Stimulated activated CD8-positive, alpha-beta memory T cell treated with anti-CD3 and anti-CD28 coated beads, Interleukin-4, amount 100 ng/mL, for 1 hour (primary cell): ENCODE measurements at places on chromosomes 4 and X.

DNA sequence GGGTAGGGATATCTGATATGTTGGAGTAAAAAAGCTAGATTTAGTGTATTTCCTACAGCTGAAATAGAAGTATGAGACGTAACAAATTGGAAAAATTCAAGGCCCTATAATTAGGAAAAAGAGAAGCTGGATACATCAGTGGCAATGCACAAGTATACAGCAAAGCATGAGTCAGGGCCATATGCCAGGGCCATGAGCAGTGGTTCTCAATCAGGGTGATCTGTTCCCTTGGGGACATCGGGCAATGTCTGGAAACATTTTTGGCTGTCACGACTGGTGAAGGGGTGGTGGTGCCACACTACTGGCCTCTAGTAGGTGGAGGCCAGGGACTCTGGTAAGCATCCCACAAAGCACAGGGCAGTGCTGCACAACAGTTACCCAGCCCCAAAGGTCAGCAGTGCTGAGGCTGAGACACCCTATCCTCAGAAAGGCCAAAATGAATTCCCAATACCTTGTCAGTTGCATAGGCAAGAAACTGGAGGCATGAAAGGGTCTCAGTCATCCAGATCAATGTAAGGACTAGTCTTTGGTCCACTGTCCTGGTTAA is 36.8 kb upstream of the NAP1L5 start:
- no peak for DNase-seq

DNA sequence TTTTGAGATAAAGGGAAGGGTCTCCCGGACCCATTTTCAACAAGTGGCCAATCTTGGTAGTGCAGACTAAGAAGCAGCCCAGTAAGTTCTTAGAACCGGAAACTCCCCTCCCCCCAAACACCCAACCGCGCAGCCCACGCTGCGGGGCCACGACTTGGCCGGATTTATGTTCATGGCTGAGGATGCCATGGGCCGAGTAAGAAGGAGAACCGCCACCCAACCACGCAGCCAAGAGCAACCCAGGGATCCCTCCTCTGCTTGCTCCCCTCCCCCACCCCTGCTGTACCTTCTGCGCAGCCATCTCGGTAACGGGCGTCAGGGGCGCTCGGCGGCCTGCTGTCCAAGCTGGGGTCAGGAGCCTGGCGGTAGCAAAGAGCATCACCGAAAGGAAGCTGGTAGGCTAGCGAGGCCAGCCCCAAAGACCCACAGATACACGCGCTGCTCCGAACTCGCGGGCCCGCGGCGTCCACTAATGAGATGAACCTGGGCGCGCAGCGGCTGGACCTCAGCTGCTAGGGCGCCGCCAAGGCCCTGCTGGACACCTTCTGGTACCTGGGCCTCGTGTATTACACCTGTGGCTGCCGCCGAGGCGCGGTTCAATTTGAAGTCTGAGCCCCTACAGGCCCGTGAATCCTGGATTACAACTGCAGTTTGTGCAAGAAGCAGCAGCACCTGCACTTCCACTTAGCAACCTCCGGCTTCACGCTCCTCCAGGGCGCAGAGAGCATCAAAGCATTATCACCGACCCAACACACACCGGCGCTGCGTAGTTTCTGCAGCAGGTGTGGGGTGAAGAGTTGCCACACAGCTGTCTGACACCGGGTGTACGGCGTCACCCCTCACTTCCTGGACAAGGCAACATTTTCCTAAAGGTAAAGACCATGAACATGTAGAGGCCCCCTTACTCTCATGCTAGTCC is 63.4 kb downstream of the NUDT10 start:
- peak; percentile 26 for DNase-seq

DNA sequence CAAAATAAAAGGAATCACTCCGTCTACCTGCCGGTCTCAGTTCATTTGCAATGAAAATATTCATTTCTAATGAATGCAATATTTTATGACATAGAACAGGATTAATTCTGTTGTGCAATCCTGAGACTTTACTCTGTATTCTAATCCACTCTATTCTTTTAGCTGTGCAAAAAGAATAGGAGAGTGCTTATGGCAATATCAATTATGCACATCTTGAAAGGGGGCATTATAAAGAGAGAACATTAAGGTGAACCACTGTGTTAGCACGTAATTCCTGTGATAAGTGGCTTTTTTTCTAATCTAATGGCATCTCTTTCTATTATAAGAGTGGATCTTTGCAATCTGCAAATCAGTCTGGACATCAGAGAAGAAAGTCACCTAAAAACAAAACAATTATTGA is 99.5 kb downstream of the KCNIP4 start:
- no peak for DNase-seq

- DNase-seq, result no peak
Observed at GRCh38 chr4:22625311-22625710, 67.4 kb upstream of the GBA3 start.

GRCh38 chr4:6119507-6120020 is 80.8 kb downstream of the JAKMIP1 start:
- no peak for DNase-seq

- no peak for DNase-seq
Observed at GRCh38 chr4:7194251-7195140, 2.2 kb downstream of the SORCS2 start.

GRCh38 chrX:43741843-43742573 is 85.9 kb downstream of the MAOA start:
- no peak for DNase-seq

- DNase-seq, result no peak
Observed at GRCh38 chrX:17792826-17793225, 55.5 kb downstream of the SCML1 start.

- no peak for DNase-seq
Observed at GRCh38 chrX:17638731-17639130, 98.6 kb upstream of the SCML1 start.

- DNase-seq, result no peak
Observed at GRCh38 chr4:6750286-6751221, 32.0 kb upstream of the KIAA0232 start.

DNA sequence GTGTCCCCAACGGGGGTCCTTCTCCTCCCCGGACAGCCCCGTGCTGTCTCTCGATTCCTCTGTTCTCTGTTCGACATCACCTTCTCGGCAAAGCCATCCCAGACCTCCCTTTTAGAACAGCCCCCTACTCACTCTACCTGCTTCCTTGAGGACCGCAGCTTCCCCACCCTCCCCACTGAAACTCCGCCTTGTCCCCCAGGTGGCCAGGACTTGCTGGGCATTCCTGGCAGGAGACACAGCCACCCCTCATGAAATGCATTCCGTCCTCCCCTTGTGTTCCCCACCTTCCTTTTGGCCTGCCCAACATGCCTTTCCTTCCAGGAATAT is 34.8 kb upstream of the GPR78 start:
- DNase-seq, result no peak

- no peak for DNase-seq
Observed at GRCh38 chr4:78417603-78418002, 134.0 kb upstream of the ANXA3 start.

DNA sequence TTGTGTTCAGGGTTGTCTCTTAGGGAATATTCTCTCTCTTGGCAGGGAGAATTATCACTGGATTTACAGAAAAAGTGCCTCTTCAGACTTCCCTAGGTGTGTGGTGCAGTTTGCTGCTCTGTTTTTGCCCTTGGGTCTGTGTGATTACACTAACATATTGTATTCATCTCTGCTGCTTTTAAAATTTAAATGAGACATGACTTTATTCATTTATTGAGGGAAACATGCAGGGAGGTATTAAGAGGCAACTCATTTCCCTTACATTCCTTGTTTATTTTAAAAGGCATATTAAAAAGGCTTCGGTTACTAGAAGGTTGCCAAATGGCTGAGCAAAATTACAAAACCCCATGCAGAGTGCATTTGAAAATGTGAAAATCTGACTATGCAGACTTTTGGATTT is 135.1 kb upstream of the GEMIN8 start:
- no peak for DNase-seq

GRCh38 chr4:121693450-121693849 is 3.3 kb downstream of the ANXA5 start:
- DNase-seq, result no peak

- no peak for DNase-seq
Observed at GRCh38 chr4:88247148-88247547, 37.2 kb downstream of the PPM1K start.

GRCh38 chr4:75557696-75558095 is 1.8 kb downstream of the ODAPH start:
- DNase-seq, result no peak

- DNase-seq, result no peak
Observed at GRCh38 chr4:183637461-183637860, 21.5 kb downstream of the RWDD4 start.

DNA sequence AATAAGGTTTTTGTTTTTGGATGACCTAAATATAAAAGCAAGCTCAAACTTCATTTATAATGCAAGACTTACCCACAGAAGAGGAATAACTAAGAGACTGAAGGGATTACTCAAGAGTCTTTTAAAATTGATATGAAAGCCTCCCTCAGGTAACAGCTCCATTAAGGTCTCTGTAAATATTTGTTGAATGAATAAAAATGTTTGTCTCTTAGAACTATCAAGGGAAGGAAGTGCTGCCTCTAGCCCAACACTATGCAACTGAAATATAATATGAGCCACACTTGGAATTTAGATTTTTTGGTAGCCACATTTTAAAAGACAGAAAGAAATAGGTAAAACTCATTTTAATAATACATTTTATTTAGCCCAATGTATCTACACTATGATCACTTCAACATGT is 127.8 kb downstream of the SH3RF1 start:
- DNase-seq, result no peak

DNA sequence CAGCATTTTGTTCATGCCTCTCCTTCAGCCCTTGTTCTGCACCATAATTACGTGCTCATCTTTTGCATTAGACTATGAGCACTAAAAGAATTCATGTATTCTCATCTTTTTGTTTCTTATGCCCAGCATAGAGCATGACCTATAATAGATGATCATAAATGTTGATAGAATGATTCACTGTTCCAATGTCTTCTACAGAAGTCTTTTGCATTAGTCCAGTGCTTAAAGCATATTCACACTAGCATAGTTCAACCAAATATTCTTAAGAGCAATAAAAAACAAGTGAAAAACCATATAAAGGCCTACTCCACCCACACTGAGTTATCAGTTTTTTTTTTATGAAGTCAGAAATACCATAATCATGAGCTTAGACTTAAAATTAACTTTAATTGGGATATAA is 36.5 kb upstream of the SLC10A4 start:
- no peak for DNase-seq

- DNase-seq, result no peak
Observed at GRCh38 chrX:71626576-71626975, 8.3 kb upstream of the CXCR3 start.

DNA sequence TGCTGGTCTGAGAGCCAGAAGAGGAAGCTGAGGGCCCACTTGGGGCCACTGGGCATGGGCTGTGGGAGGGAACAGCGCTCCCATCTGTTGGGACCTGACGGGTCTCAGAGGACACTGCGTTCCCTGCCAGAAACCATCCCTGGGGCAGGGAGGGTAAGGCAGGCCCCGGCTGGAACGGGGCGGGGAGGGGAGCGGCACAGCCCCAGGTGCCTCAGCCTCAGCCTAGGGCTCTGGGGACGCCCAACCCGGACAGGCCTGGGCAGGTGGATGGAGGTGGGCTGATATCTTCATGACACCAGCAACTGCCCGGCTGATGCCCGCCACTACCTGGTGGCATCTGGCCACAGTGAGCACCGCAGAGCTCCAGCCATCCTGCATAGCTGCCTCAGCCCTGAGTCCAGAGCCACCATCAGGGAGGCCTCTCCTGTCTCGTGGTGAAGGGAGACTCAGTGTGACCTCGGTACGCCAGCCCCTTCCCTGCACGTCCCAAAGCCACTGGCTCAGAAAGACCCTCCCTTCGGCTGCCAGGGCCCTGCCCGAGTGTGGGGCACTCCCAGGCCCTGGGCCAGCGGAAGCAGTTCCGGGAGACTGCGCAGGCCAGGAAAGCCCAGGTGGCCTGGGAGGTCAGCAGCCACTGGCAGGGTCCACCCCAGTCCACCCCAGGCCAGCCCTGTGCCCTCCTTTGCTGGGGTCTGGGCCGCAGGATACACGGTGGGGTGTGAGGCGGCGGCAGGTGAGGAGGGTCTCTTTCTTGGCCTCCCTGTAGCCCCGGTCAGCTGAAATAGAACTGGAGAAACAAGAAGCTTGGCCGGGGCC is 34.6 kb upstream of the FGFR3 start:
- no peak for DNase-seq

GRCh38 chrX:21711129-21711847 is 46.6 kb downstream of the SMPX start:
- DNase-seq, result no peak

GRCh38 chr4:142700531-142700930 is 145.6 kb downstream of the INPP4B start:
- DNase-seq, result no peak

GRCh38 chrX:19727887-19728648 is 159.3 kb downstream of the SH3KBP1 start:
- no peak for DNase-seq

GRCh38 chr4:38489011-38489861 is 174.8 kb upstream of the KLF3 start:
- DNase-seq, result no peak

DNA sequence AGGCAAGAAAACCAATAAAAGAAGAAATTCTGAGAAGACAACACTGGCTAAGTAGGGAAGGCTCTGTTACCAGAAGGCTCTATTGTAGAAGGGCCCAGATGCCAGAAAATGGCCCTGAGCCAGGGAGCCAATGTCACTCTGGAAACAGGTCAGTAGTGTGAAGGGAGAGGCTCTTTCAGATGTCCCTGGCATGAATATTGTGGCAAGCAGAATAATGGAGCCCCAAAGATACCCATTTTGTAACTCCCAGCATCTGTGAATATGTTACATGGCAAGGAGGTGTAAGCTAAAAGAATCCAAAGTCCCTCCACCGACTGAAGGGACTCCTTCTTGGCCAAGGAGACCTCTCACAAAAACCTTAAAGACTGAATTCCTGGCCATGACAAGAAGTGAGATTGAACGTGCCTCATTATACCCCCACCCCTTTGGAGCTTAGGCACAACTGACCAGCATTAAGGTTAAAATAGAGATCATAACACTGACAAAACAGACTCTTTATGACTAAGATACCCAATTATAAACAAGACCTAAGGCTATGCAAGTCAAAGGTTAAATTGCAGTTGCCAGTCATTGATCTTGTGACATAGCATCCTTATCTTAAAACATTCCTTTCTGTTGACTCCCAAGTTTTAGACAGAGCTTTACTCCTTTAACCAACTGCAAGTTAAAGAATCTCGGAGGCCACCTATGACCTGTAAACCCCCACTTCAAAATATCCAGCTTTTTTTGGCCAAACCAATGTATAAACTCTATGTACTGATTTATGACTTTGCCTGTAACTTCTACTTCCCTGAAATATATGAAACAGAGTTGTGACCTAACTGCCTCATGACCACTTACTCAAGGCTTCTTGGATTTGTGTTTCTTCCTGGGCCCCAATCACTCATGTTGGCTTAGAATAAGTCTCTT is 42.2 kb upstream of the SMIM10 start:
- no peak for DNase-seq

DNA sequence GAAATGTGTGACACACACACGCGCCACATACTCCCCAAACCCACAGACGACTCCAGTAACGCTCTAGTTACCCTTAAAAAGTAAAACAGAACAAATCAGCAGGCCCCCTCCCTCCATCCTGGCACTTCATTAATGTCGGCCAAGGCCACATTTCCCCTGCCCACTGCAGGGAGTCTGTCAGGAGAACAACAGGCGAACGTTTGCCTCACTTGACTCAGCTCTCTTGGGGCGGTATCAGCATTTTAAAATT is 671 bp upstream of the FHIP1A start:
- DNase-seq, result no peak
